Muscle of arm (tissue), 14 donors: ENCODE measurements at places on chromosomes 4 and X.

DNA sequence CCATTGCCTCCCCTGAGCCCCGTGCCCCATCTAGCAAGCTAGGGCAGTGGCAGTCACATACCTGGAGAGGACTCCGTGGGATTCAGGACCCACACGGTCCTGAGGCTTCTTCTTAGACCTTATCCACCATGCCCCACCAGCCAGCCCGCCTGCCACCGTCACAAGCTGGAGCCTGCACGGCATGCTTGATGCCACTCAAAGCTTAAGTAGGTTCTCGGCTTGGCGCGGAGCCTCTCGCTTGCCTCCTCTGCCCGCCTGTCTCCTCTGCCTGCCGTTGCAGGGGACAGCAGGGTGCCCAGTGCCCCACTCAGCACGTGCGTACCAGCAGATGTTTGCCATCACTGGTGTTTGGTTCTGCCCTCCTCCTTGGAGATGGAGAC is 14.1 kb downstream of the PSAPL1 start:
- DNase-seq: no peak

DNA sequence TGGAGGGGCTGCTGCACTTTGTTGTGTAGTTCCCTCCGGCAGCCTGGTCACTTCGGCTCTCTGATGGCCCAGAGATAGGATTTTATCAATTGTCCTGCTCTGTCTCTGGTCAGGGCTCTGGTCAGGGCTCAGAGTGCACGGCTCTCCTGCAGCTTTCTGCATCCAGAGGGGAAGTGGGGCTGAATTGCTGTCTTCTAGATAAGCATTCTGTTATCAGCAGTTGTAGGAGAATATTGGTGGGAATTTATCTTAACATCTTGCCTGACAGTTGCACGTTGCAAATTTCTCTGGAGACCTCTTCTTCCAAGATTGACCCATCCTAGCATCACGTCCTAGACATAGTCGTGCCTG is 62.8 kb downstream of the FAM193A start:
- DNase-seq: no peak

- DNase-seq: no peak
Measured at GRCh38 chrX:2658585-2659292, 32.4 kb upstream of the CD99 start.

GRCh38 chr4:181536811-181537434 is 706.3 kb upstream of the TENM3 start:
- DNase-seq: no peak

DNA sequence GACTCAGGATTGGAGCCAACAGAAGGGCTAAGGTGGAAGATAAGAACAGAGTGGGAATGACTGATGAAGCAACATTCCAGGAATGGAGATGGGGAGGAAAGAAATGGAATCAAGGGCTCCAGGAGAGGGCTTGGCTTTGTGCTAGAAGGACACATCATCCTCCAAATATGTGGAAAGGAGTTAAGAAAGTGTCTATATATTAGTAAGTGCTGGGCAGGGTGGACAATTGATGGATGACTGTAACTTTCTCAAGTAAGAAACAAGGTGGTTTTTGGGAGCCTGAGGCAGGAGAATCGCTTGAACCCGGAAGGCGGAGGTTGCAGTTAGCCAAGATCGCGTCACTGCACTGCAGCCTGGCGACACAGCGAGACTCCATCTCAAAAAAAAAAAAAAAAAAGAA is 71.6 kb upstream of the NFKB1 start:
- no peak for DNase-seq

GRCh38 chrX:153771415-153772315 is 7.6 kb downstream of the PLXNB3 start:
- no peak for DNase-seq

- DNase-seq: no peak
Measured at GRCh38 chr4:20085156-20085555, 166.5 kb upstream of the SLIT2 start.
